ENCODE measurements at places on chromosomes 3 and 15.

DNA sequence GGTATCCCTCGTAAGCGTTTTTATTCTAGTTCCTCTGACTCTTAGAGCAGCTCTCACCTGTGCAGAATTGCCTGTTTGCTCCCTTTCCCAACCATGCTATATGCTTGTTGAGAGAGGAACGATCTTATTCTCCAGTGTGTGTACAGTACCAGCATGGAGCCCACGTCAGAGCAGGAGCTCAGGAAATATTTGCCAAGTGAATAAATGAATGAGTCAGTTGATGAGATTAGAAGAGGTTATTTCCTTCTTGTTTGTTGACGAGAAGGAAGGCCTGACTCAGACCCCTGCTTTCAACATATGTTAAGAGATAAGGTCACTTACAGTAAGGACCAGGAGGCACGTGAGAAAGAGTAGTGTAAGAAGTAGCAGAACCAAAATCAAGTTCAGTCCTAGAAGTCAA lies 106.3 kb upstream of the ABHD17C start:
- no peak for DNase-seq

DNA sequence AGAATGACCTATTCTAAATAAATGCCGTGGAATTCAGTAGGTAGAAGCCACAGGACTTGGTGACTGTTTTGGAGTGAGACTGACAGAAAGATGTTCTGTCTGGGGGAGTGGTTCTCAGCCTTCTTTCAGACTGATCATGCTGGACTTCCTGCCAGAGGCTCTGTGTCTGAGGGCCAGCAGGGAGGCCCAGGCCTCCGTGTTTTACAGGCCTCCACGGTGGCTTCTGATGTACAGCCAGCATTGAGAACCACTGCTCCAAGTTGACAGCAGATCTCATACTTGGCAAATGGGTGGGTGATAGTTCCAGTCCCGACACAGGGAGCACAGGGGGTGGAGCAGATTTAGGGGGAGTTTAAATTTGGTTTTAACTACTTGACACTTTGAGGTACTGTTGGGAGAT lies 6.7 kb upstream of the PIGZ start:
- DNase-seq = no peak

- DNase-seq = no peak
Measured at GRCh38 chr3:85627932-85628331, 669.1 kb downstream of the CADM2 start.

DNA sequence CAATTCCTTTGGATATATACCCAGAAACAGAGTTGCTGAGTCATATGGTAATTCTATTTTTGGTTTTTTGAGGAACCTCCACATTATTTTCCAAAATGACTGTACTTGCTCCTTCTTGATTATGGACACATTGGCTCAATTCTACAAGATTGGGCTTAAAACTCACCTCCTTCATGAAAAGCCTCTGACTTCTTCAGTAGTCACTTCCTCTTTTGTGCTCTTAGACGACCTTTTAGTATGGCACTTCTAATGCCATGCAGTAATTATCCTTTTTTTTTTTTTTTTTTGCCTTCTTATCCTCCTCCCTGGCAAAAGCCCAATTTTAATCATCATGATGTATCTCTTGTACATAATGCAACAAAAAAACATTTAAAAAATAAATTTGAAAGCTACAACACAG lies 33.0 kb upstream of the ABHD17C start:
- no peak for DNase-seq

DNA sequence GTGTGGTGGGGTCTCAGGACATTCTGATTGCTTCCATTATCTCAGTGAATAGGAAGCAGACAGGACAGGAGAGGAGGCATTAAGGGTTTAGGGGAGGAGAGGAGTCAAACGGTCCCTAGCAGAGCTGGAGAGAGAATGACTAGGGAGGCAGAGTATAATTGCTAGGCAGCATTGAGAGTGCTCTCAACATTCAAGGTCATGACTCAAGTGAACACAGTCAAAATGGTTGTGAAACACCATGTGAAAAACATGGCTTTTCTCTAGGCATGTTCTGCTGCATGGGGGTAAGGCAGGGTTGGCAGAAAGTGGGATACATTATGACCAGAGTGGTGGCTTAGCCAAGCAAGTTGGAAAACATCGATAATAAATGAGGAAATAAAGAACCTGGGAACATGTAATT lies 19.5 kb upstream of the HRH1 start:
- no peak for DNase-seq

GRCh38 chr3:76025561-76025960 lies 240.2 kb upstream of the ZNF717 start:
- DNase-seq = no peak

DNA sequence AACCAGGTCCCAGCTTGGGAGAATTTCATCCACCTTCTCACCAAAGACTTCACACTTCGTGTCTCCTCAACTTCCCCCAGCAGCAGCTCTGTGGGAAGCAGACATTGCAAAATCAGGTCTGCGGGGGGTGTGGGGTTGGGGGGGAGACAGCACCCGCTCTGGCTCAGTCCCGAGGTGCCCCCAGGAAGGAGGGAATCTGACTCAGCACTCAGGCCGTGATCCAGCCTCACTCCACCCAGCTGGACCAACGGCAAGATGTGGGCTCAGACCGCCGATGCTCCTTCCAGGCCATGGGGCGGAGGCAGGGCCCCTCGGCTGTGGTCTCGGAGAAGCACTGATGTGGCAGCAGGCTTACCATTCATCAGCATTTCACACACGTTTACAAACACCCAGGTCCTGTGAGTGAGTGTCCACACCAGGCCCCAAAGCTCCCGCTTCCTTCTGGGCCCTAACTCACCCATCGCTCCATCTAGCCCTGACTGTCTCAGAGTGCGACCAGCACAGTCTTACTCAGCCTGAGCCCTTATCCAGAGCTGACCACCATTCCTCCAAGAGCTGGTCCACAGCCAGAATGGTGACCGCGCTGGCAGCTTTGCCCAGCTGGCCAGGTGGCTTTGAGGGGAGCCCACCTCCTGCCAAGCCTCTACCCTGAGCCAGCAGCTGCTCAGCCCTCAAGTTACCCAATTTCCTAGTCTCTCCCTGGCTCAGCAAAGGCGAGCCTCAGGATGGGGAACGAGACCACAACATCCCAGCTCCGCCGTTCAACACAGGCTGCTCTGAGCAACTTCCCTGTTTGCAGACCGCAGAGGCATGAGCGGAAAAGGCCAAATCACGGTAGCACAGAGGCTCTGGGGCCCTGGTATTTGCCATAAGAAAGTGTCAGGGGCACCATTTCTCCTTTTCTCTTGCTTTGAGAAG lies 3.3 kb downstream of the STAB1 start:
- DNase-seq = no peak

DNA sequence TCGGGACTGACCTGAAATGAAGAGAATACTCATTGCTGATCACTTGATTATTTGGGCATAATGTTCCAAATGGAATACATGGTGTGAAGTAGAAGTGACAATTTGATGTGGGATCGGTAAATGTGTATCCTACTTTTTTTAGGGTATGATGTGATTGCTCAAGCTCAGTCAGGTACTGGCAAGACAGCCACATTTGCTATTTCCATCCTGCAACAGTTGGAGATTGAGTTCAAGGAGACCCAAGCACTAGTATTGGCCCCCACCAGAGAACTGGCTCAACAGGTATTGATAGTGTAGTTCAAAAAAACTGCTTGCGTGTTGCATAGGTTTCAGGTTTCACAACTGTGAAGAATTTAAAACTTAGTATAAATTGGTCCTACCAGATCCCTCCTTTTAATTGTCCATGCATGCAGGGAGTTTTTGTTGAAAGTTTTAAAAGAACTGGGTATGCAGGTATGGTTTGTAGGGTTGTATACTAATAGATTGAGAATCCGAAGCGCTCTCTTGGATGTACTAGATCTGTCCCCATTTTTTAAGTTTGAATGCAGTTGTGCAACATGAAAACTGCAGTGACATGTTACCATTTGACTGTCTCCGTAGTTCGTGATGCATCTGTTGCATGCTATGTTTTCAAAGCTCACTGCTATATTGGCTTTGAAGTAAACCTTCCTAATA lies 1.6 kb downstream of the EIF4A2 start:
- DNase-seq = no peak

DNA sequence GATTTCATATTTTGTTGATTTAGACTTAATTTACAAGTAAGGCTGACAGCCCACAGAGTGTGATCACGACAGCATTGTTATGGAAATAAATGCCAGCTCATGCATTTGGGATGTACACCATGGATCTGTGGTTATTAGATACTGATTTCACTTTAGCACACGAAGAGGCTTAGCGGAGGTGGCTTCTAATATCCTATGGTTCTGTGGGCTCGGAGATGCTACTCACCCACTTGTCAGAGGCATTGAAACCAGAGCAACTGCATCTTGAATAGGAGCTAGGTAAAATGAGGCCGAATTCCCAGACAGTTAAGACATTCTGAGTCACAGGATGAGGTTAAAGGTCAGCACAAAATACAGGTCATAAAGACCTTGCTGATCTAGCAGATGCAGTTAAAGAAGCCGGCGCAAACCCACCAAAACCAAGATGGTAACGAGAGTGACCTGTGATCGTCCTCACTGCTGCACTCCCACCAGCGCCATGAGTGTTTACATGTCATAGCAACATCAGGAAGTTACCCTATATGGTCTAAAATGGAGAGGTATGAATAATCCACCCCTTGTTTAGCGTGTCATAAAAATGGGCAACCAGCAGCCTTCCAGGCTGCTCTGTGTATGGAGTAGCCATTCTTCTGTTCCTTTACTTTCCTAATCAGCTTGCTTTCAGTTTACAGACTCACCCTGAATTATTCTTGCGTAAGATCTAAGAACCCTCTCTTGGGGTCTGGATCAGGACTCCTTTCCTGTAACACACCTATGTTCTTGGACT lies 117.5 kb downstream of the PGPEP1L start:
- DNase-seq = no peak

DNA sequence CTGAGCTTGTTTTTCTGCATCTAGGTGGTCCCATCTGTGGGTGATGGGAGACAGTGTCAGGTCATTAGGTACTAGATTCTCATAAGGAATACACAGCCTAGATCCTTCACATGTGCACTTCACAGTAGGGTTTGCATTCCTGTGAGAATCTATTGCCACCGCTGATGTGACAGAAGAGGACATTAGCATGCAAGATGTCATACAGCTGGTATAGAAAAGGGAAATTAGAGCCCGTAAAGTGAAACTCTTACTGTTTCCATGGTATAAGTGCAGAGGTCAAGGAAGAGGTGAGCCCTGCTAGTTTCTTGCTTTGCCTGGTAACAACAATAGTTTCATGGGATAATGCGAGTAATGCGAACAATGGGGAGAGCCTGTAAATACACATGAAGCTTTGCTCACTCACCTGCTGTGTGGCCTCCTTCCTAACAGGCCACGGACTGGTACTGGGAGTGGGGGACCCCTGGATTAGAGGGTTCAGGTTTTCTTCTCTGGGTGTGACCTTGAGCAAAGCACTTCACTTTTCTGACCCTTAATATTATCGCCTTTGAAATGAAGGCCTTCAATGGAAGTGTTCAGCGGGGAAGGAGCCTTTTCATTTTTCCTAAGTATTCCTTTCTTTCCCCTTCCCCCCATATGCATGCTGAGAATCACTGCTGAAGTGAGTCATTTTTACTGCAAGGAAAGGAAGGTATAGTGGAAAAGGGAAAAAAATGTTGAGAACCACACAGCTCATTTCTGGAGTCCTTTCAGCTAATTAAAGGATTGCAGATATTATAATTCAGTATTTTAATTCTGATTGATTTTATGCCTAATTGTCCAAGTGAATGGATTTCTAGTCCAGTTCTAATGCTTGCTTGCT lies 286.4 kb downstream of the UBE2E2 start:
- DNase-seq = no peak

Data from cerebellar nuclear complex (tissue), 1 donor.